ENCODE measurements at places on chromosomes 2 and 18.

DNA sequence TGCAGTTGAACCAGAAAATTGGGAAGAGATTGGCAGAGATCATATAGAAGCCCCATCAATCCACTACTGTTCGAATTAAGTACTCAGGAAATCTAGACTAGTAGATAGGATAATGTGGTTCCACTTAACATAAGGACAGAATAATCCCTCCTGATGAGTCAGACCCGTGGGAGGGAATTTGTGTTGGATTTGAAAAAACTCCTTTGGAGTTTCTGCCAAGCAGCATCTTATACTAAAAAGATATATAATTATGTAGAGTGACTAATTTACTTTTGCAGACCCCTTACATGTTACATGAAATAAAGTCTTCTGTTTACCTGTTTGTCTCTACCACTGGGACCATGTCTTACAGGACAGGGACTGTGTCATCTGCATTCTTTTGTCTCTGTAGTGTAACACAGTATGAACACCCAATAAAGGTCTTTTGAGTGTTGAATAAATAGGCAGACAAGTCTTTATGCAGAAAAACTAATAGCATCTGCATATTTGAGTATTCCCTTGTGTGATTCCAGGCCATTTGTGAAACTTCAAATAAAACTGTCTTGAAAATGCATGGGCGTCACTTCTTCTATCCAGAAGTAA, 122.6 kb upstream of the DNAJC10 start:
- DNase-seq = no peak

GRCh38 chr2:150538651-150539201, 51.3 kb upstream of the RND3 start:
- no peak for DNase-seq

GRCh38 chr2:160747501-160748170, 254.0 kb upstream of the RBMS1 start:
- DNase-seq = no peak

- no peak for DNase-seq
Observed at GRCh38 chr18:68833756-68834155, 35.9 kb downstream of the CCDC102B start.

All from stimulated activated CD4-positive, alpha-beta T cell treated with anti-CD3 and anti-CD28 coated beads, Interleukin-12 subunit alpha, Interleukin-12 subunit beta, amount 100 ng/mL, for 48 hours (primary cell).